ENCODE measurements at places on chromosomes 13 and 19. TPM values are rescaled to one million over a fixed set of nuclear protein-coding genes. Genes with fewer than 3 reads are reported as not detected.

OR7D2 gene
- not detected for total RNA-seq

LRRC25 gene
- 0.05 TPM for total RNA-seq

SLC7A9 gene
- total RNA-seq = 0.67 TPM

HSH2D gene
- total RNA-seq = 0.08 TPM

PNMA8C gene
- total RNA-seq = not detected

CLEC4M gene
- 0.03 TPM for total RNA-seq

CRLF1 gene
- 1.9 TPM for total RNA-seq

CYP4F8 gene
- not detected for total RNA-seq

Measured in A549 treated with CpdA at 1 μM for 4 hours (cell line).